ENCODE measurements at places on chromosomes 13 and 19.
A peak's percentile ranks its signal among the peaks of the same experiment; 100 is the strongest.

DNA sequence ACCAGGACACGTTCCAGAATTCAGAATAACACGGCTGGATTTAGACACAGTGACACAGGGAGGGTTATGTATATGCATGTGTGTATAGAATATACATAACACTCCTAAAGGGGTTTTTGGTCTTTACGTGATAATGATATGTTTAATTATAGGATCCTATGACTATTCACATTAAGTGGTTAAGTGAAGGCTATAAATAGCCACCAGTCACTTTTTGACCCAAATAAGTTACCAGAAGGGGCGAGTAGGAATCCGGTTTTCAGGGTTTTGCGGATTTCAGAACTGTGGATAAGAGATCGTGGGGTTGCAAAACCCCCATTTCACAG is 6.9 kb downstream of the ANGPTL6 start:
- no peak for DNase-seq

- no peak for DNase-seq
Observed at GRCh38 chr13:30905932-30906383, at the start of gene MEDAG. Gene MEDAG (plus strand): TSS chr13:30906271. CDS start chr13:30906516, 245 bp downstream.

GRCh38 chr13:26664286-26664685 is 96.3 kb downstream of the GPR12 start:
- no peak for DNase-seq

DNA sequence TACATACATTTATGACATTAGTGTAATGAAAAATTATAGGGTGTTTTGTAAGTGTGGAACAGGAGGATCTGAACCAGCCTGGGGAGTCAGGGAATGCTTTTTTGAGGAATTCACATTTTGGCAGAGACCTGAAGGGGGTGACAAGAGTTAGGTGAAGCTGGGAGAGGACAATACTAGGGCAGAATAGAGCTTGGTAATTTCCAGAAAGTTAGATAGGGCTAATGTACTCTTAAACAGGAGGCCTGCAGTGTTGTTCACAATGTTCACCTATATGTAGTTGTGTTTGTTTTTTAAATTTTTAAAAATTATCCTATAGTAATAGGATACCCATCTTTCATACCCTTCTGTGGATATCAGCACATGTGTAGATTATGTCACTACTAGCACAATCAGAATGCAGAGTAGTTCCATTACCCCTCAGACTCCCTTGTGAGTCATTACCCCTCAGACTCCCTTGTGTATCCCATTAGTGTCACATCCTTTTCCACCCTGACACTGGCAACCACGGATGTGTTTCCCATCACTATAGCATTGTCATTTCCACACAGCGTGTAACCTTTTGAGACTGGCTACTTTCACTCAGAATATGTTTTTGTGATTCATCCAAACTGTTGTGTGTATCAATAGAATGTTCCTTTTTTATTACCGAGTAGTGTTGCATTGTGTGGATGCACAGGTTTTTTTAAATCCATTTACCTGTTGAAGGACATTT is 43.1 kb downstream of the PCCA start:
- no peak for DNase-seq

GRCh38 chr19:913080-913748 is at the start of gene R3HDM4:
Gene R3HDM4 (minus strand): TSS chr19:913219. CDS start chr19:913157, 62 bp downstream.
- no peak for DNase-seq

DNA sequence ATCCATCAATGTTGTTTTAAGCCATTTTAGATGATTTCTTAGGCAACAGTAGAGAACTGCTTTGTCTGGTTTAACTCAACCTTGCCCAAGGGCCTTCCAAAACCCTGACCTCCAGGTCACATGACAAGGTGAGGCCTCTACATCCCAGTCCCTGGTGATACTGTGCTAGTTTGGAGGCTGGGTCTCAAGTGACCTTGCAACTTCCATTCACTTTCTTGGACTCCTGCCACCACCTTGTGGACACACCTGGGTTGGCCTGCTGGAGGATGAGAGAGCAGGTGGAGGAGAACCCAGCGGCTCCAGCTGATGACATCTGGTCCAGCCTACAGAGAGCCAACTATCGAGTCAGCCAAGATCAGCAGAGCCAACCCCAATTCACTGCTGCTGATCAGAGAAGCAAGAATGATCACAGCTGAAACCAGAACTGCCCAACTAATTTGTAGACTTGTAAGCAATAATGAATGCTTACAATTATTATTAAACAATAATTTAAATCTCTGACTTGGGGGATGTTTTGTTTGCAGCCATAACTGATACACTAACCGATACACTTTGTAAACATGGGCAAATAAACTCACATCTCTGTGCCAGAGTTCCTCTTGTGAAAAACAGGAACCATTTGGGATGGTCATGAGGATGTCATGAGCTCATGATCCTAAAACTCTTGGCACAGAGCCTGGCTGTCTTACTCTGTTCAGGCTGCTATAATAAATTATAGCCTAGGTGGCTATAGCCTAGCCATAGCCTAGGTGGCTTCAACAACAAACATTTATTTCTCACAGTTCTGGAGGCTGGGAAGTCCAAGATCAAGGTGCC is 11.5 kb downstream of the FAM187B start:
- DNase-seq: peak; percentile 11

DNA sequence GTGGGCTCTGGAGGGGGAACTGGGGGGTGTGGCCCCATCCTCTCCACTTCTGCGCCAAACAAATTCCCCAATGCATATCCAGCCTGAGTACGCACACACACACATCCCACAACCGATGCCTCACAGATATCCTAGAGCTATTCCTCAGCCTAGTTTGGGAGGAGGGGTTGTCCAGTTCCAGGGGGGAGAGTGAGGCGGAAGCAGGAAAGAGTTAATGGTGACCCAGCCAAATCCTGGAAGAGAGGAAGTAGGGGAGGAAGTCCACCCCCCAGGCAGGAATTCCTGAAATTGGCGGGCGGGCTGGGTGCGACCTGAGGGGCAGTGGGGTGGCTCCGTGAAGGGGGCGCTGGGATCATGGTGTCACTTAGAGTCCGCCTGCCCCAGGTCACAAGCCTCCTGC is 897 bp downstream of the GPR4 start:
- no peak for DNase-seq

GRCh38 chr13:38759390-38759789 is 72.5 kb downstream of the FREM2 start:
- no peak for DNase-seq

DNA sequence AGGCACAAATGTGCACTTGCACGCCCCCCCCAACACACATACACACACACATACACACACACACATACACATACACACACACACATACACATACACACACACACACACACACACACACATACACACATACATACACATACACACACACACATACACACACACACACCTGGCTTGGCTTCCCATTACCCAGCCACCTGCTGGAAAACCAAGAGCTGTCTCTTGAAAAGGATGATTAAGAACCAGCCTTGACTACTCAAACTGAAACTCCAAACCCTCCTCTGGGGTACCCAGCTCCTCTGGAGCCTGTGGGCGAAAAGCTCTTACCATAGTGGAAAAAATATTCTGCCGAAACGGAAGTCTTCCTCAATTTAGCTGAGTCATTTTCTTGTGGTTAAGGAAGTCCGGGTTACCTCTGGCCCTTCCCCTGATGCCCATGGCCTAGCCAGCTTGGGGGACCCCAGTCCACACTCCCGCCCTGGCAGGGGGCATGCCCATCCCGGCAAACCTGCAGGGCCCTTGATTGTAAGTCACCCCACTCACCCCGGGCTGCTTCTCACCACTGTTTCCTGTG is 21.9 kb downstream of the CEBPA start:
- peak; percentile 71 for DNase-seq

DNA sequence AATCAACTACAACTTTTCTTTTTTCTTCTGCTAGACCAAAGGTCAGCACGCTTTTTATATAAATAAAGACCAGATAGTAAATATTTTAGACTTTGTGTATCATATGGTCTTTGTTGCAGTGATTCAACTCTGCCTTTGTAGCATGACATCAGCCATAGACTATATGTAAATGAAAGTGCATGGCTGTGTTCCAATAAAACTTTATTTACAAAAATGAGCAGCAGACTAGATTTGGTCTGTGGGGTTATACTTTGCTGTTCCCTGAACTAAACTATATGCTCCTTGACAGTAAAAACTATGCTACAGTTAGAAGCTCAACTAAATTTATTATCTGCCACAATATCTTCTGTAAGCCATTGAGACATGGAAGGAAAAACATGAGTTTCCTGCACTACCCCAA is 100.0 kb downstream of the RNASEH2B start:
- no peak for DNase-seq

- no peak for DNase-seq
Observed at GRCh38 chr13:20727856-20728255, 24.4 kb downstream of the IL17D start.

DNA sequence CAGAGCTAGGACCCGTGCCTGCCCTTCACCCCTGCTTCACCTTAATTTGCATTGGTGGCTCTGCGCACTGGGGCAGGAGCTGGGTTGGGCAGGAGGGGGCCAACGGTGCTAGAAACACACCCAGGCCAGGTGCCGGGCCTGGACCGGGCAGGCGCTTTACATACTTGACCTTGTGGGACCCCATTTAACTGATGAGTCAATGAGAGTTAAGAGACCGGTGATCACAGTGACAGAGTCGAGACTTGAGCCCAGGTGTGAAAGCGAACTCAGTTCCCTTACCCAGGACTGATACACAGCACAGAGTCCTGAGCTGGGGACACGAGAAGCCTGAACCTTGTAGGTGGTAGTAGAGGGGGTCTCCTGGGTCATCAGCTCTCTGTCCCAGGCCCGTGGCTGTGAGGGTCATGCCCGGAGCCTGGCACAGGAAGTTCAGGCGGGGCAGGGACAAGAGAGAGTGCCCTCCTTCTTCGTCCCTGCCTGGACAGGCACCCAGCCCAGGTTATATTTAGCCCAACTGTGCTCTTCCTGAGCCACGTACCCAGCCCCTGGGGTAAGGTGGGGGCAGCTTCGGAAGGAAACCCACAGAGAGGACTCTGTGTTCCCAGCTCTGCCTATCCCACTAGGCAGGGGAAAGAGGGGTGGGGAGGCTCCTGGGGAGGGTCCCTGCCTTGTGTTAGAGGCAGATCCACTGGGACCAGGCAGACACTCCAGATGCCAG is 1.9 kb downstream of the PRX start:
- no peak for DNase-seq

DNA sequence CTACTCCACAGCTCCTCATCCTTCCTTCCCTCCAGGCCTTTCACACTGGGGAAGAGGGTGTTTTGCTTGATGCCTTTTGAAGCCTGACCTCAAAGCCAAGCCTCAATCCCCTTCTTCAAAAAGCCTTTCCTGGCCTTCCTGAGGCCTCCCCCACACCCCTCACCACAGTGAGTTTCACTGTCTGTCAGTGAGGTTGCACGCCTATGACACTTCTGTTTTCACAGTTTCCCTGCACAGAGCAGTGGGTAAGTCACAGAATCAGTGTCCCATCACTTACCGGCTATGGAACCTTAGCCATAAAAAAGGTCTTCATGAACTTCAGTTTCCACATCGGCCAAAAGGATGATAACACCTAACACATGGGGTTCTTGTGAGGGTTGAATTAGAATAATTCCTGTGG is 371.4 kb downstream of the UQCRFS1 start:
- DNase-seq: no peak

DNA sequence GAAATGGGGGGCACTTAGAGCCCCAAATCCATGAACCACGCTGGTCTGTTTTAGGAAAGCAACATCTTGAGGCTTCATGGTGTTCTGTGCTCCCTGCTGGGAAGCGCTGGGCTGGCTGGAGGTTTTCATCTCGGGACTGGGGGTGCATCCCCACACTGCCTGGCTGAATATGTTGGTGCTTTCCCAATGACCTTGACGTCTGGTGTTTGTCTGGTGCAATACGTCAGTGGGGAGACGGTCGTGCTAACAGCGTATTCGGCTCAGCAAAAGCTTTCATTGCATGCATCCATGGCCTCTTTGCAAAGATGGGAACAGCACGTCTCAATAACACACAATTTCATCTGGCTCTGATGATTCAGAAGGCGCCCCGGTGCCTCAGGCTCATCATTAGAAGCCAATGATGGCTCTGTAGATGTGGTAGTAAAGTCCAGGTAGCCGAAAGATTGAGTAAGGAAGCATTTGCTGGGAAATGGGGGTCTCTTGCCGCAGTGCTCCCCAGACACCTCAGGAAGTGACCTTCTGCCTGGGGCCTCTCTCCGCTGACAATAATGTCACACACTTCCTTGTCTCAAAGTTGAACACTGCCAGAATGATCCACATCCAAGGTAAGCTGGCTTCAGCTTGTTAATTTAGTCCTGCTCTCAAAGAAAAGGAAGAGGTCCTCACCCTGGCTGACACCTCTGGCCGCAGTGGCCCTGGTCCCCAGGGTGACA is 97.7 kb downstream of the ING1 start:
- no peak for DNase-seq

DNA sequence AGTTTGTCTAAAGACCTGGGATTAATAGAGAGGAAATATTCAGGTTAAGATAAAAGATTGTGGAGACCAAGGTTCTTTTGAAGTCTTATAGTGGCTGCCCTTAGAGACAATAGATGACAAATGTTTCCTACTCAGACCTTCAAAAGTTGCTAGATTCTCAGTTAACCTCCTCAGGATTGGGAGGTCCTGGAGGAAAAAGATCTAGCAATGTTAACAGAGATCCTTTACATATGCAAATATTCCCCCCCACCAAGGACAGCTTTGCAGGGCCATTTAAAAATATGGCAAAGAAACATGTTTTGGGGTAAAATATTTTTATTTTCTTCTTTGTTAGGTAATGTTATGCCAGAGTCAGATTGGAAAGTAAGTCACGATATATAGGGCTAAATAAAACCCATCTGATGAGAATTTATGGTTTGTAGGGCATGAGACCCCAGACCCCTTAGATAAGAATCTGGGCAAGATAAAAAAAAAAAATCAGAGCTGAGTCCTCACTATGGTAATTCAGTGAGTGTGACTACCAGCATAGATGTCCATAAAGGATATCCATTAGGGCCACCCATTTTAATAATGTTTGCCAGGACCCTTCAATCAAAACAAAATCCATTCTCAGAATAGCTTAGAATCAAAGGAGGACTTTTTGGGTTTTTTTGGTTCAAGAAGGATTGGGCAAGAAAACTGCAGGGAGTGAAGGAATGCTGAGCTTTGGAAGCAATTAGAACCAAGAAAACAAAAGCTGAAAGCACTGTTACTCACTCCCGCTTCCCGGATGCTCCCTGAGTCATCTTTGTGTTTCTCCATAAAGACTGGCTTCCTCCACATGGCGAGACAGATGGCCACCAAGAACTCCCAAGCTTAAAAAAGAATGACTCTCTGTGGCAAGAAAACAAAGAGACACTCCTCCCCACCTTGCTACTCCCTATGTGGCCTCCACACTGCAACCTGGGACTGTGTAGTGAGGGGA is 28.2 kb downstream of the VSTM1 start:
- no peak for DNase-seq

Data from GF-D8 (cell line).